ENCODE measurements at places on chromosomes 5 and 9.

- H3K27me3 ChIP-seq: no peaks in the 10 kb centered on the region
- H3K27ac ChIP-seq: no peak overlapping the region
- H3K4me1 ChIP-seq: peaks cover 13% of the 10 kb centered on the region
Observed at GRCh38 chr9:11319538-11319937, 706.7 kb upstream of the PTPRD start.

- no peak for DNase-seq
- H3K4me1 ChIP-seq: peaks cover 21% of the 10 kb centered on the region
- no peak overlapping the region for H3K27ac ChIP-seq
Observed at GRCh38 chr5:79787448-79787847, 97.8 kb downstream of the CMYA5 start.

- no peak for DNase-seq
- peaks cover 2% of the 10 kb centered on the region for H3K4me1 ChIP-seq
- H3K36me3 ChIP-seq: peaks cover 1% of the 10 kb centered on the region
- H3K27ac ChIP-seq: peak overlapping the region; percentile 44
- no peaks in the 10 kb centered on the region for H3K27me3 ChIP-seq
- peak overlapping the region; percentile 56 for H3K4me3 ChIP-seq
Observed at GRCh38 chr5:177484902-177485549, 11.6 kb upstream of the DBN1 start.

- peaks cover 28% of the 10 kb centered on the region for H3K36me3 ChIP-seq
- peaks cover 11% of the 10 kb centered on the region for H3K4me1 ChIP-seq
- H3K27ac ChIP-seq: no peak overlapping the region
- H3K27me3 ChIP-seq: no peaks in the 10 kb centered on the region
Observed at GRCh38 chr5:180284149-180284548, 7.7 kb downstream of the MAPK9 start.

DNA sequence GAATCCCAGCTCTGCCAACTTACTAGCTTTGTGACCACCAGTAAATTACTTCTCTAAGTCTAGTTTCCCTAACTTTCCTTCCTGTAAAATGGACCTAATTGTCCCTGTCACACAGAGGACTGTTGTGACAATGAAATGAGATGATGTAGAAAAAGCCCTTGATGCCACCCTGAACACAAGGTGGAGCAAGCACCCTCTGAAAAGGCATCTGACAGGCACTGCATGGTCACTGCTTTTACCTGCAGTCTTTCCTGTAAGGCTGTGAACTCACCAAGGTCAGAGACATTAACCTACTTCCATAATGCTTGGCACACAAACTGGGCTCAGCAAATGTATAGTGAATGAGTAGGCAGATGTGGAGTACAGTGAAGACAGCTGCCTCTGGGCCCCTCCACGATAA lies 6.1 kb downstream of the SLC31A2 start:
- peaks cover 5% of the 10 kb centered on the region for H3K36me3 ChIP-seq
- H3K27me3 ChIP-seq: peaks cover 4% of the 10 kb centered on the region
- H3K4me1 ChIP-seq: peaks cover 12% of the 10 kb centered on the region
- H3K27ac ChIP-seq: no peak overlapping the region
- DNase-seq: no peak
- no peak overlapping the region for H3K4me3 ChIP-seq

DNA sequence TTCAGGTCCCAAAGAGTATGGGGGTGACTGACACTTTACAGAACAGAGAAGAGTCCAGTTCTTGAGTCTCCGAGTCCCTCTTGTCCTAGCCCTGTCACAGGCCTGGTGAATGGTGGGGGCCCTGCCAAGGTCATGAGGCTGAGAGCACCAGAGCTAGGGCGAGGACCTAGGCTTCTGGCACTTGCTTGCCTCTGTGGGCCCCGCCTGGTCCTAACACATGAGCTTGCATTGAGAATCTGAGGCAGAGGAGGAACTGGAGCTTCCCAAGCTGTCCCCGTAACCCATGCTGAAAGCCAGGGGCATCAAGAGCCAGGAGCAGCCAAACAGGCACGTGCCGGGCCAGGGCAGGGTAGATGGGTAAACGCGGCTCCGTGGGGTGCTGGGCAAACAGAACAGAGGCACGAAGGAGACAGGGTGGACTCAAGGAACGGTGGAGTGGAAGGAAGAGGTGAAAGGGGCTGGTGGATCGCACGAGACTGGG lies 41.3 kb downstream of the JADE2 start:
- H3K27me3 ChIP-seq: no peaks in the 10 kb centered on the region
- no peak for DNase-seq
- H3K27ac ChIP-seq: peak overlapping the region; percentile 50
- peaks cover 24% of the 10 kb centered on the region for H3K4me1 ChIP-seq

All from neural crest cell (in vitro differentiated cells).